Testis (tissue), 5 donors: ENCODE measurements at places on chromosomes 12 and 14. TPM values are rescaled to one million over a fixed set of nuclear protein-coding genes. Genes with fewer than 3 reads are reported as not detected.
A peak's percentile ranks its signal among the peaks of the same experiment; 100 is the strongest.

HAL gene
- total RNA-seq: 0.39 TPM

TMEM30B gene
- 11.4 TPM for total RNA-seq

CMKLR1 gene
- 4.8 TPM for total RNA-seq

DPPA3 gene
- not detected for total RNA-seq

ERO1A gene
- total RNA-seq: 26.6 TPM

VDR gene
- 2.9 TPM for total RNA-seq

KLHL33 gene
- 1.6 TPM for total RNA-seq

BEGAIN gene
- 6.9 TPM for total RNA-seq

DNA sequence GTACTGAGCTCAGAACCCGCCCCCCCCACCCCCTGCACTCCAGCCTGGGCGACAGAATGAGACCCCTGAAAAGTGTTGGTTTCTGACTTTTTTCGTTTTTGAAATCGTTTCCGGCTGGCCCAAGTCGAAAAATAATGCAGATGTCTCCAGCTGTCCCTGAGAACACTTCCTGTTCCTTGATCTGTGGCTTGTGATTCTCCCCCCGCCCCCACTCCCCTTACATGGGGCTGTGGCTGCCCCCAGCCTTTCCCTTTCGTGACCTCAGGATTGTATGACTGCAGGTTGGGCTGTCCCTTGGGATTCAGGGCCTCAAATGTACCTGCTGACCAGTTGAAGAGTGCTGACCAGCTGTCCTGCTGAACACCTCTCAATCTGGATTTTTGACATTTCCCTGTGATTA, 34.1 kb downstream of the NOC4L start:
- no peaks in the 10 kb centered on the region for H3K4me1 ChIP-seq
- no peaks in the 10 kb centered on the region for H3K27me3 ChIP-seq
- H3K36me3 ChIP-seq: no peaks in the 10 kb centered on the region
- H3K4me3 ChIP-seq: no peak overlapping the region
- no peak for DNase-seq

- peaks cover 5% of the 10 kb centered on the region for H3K4me1 ChIP-seq
- no peak for DNase-seq
Measured at GRCh38 chr14:64634558-64634957, 69.7 kb upstream of the PLEKHG3 start.

DNA sequence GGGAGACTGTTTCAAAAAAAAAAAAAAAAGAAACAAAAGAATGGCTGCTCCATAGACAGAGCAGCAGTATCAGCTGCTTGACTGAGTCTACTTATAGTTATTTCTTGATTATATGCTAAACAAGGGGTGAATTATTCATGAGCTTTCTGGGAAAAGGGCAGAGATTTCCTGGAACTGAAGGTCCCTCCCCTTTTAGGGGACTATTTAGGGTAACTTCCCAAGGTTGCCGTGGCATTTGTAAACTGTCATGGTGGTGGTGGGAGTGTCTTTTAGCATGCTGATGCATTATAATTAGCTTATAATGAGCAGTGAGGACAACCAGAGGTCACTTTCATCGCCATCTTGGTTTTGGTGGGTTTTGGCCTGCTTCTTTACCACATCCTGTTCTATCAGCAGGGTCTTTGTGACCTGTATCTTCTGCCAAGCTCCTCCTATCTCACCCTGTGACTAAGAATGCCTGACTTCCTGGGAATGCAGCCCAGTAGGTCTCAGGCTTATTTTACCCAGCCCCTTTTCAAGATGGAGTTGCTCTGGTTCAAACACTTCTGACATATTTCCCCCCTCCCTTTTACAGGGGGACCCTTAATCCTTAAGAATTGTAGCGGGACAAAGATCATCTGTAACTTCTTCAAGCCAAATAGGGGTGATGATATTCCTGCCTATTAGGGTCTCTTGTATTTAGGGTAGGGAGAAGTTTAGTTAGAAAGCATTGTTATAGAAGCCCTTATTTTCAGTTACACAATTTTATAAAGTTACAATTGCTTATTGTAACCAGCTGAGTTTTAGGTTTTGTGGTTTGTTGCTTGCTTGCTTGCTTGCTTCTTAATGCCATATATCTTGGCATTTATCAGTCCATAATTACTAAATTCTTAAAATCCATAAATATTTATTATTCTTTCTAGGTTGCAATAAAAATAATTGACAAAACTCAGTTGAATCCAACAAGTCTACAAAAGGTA, 42.5 kb downstream of the MARK3 start:
- H3K27me3 ChIP-seq: no peaks in the 10 kb centered on the region
- DNase-seq: no peak
- no peak overlapping the region for H3K27ac ChIP-seq
- H3K4me1 ChIP-seq: peaks cover 22% of the 10 kb centered on the region
- no peak overlapping the region for H3K4me3 ChIP-seq

GRCh38 chr14:66772146-66772545, 264.2 kb downstream of the GPHN start:
- no peaks in the 10 kb centered on the region for H3K36me3 ChIP-seq
- no peak overlapping the region for H3K27ac ChIP-seq
- DNase-seq: no peak
- no peaks in the 10 kb centered on the region for H3K27me3 ChIP-seq

GRCh38 chr12:114013575-114014345, 47.6 kb upstream of the RBM19 start:
- no peak overlapping the region for H3K4me3 ChIP-seq
- no peak for DNase-seq
- H3K4me1 ChIP-seq: no peaks in the 10 kb centered on the region

DNA sequence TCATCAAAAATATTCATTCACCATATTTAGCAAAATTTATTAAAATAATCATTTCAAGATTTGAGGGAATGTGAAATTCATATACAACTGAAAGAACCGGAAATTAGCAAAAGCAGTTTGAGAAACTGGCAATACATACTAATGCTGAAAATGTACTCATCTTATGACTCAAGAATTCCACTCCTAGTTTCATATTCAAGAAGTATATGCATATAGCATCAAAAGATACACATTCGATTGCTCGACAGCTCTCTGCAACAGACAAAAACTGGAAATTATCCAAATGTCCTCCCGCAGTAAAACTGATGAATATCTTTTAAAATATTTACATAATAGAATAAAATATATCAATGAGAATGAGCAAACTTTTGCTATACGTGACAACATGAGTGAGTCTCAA, 189.2 kb upstream of the MGAT4C start:
- H3K4me1 ChIP-seq: no peaks in the 10 kb centered on the region
- no peaks in the 10 kb centered on the region for H3K27me3 ChIP-seq
- H3K4me3 ChIP-seq: no peak overlapping the region
- H3K27ac ChIP-seq: no peak overlapping the region

DNA sequence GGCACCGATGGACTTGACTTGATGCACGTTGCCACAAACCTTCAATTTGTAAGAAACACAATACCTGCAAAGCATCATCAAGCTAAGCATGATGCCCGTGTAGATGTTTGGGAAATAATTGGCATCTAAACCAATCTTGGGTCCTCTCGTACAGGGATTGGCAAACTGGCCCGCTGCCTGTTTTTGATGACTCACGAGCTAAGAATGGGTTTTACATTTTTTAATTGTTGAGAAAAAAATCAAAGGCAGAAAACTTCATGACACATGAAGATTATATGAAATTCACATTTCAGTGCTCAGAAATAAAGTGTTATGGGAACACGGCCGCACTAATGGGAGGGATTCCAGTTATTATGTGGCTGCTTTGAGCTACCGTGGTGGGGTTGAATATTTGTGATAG, 10.9 kb downstream of the MTA1 start:
- no peak for DNase-seq
- no peaks in the 10 kb centered on the region for H3K36me3 ChIP-seq
- no peaks in the 10 kb centered on the region for H3K27me3 ChIP-seq
- H3K4me1 ChIP-seq: no peaks in the 10 kb centered on the region
- H3K4me3 ChIP-seq: no peak overlapping the region
- H3K27ac ChIP-seq: no peak overlapping the region

GRCh38 chr12:116707751-116708150, 30.1 kb downstream of the SPRING1 start:
- H3K27ac ChIP-seq: no peak overlapping the region
- no peaks in the 10 kb centered on the region for H3K36me3 ChIP-seq
- H3K4me3 ChIP-seq: no peak overlapping the region
- no peak for DNase-seq
- no peaks in the 10 kb centered on the region for H3K27me3 ChIP-seq

- DNase-seq: no peak
- H3K36me3 ChIP-seq: no peaks in the 10 kb centered on the region
- H3K4me3 ChIP-seq: peak overlapping the region; percentile 86
- H3K27me3 ChIP-seq: no peaks in the 10 kb centered on the region
- peaks cover 42% of the 10 kb centered on the region for H3K4me1 ChIP-seq
- peak overlapping the region; percentile 81 for H3K27ac ChIP-seq
Measured at GRCh38 chr14:104688505-104689108, 811 bp upstream of the INF2 start.

DNA sequence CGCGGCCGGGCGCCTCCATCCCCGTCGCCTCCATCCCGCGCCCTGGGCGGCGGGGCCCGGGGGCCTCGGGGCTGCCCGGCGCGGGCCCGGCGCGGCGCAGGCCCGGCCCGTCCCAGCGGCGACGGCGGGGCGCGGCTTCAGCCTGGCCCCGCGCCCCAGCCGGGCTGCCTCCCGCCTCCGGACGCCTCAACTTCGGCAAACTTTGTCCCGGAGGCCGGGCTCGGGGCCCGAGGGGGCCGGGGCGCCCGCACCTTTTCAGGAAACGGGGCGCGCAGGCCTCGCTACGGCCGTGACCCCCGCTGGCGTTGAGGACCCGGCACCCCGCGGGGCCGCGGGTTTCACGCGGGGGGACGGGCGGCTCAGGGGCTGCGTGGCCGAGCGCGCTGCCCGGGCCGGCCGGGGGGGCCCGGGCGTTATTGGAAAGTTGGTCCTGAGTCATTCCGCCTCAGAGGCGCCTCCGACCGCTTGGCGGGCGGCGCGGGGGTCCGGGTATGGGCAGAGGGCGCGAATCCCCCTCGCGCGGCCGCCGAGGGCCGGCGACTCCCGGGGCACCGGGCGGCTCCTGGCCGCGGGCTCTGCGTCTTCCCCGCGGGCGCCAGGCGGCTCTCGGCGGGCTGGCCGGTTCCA, 575 bp downstream of the TRAF3 start:
- no peak for DNase-seq
- peak overlapping the region; percentile 44 for H3K27ac ChIP-seq
- peak overlapping the region; percentile 34 for H3K4me3 ChIP-seq
- H3K4me1 ChIP-seq: peaks cover 18% of the 10 kb centered on the region
- no peaks in the 10 kb centered on the region for H3K27me3 ChIP-seq

- H3K36me3 ChIP-seq: no peaks in the 10 kb centered on the region
- peaks cover 12% of the 10 kb centered on the region for H3K4me1 ChIP-seq
- H3K4me3 ChIP-seq: no peak overlapping the region
- H3K27me3 ChIP-seq: no peaks in the 10 kb centered on the region
- H3K27ac ChIP-seq: peak overlapping the region; percentile 39
Measured at GRCh38 chr14:92902191-92902590, 20.8 kb upstream of the CHGA start.

- no peak for DNase-seq
- no peak overlapping the region for H3K27ac ChIP-seq
- no peaks in the 10 kb centered on the region for H3K27me3 ChIP-seq
- H3K4me1 ChIP-seq: peaks cover 6% of the 10 kb centered on the region
Measured at GRCh38 chr12:12564911-12565310, 2.2 kb upstream of the DUSP16 start.

- H3K4me3 ChIP-seq: no peak overlapping the region
- no peaks in the 10 kb centered on the region for H3K4me1 ChIP-seq
- H3K27ac ChIP-seq: no peak overlapping the region
- no peak for DNase-seq
Measured at GRCh38 chr12:58009405-58010195, 68.2 kb downstream of the ATP23 start.

- H3K27ac ChIP-seq: no peak overlapping the region
- no peak overlapping the region for H3K4me3 ChIP-seq
- no peaks in the 10 kb centered on the region for H3K36me3 ChIP-seq
- H3K4me1 ChIP-seq: no peaks in the 10 kb centered on the region
- no peaks in the 10 kb centered on the region for H3K27me3 ChIP-seq
- no peak for DNase-seq
Measured at GRCh38 chr14:38958589-38958988, 144.4 kb downstream of the SEC23A start.

DNA sequence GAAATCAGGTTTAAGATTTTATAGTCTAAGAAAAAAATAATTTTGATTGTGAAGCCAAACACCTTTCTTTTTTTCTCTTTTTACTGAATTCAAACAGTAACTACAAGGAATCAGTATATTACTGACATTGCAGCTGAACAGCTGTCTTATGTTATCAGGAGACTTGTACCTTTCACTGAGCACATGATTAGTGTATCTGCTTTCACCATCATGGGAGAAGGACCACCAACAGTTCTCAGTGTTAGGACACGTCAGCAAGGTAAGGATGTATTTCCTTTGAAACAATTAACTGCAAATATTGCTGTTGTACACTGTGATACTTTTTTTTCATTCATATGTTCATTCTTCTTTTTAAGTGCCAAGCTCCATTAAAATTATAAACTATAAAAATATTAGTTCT, 50.8 kb downstream of the PTPRQ start:
- no peaks in the 10 kb centered on the region for H3K36me3 ChIP-seq
- H3K27ac ChIP-seq: no peak overlapping the region
- no peaks in the 10 kb centered on the region for H3K4me1 ChIP-seq
- no peaks in the 10 kb centered on the region for H3K27me3 ChIP-seq

DNA sequence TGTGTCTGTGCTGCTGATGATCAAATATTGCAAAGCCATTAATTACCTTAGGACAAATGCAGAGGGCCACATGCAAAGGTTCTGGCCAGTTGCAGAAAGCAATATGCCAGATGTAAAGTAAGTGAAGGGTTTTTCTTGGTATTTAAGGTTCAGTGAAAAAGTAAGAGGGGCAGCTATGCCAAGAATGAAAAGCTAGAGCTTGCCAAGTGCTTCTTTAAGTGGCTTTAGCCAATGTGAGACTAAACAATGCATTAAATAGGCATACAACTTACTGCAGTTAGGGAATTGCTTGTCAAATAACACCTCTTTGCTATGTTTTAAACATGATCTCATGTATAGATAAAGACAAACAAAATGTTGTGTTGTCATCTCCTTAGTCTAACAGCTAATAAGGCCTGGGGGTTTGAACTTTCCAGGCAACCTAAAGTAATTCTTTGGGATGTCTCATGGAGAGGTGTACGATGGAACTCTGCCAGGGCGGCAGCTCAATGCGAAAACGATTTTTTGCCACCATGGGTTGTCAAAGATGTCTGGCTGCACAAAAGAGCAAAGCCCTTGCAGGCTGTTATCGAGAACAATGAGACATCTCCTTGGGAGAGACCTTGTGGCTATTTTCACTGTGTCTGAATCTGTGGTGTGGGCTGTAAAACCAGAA, 12.0 kb downstream of the IGF1 start:
- no peaks in the 10 kb centered on the region for H3K27me3 ChIP-seq
- no peak overlapping the region for H3K4me3 ChIP-seq
- no peak overlapping the region for H3K27ac ChIP-seq
- H3K4me1 ChIP-seq: no peaks in the 10 kb centered on the region
- no peak for DNase-seq

DNA sequence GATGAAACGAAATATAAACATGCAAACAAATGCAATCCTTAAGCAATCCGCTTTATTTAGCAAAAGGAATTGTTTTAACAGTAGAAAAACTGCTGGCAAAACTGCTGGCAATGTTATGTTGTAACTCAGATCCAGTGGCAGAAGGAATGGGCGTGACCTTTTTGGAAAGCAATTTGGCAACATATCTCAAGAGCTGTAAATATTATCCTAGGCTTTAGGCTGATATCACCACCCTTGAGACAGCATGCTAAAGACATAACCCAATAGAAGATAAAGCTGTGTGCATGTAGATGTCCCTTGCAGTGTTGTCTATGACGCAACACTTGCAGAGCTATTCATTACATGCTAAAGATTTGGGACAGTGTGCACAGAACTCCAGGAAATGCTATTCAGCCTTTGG, 138.5 kb downstream of the DICER1 start:
- H3K27ac ChIP-seq: no peak overlapping the region
- H3K36me3 ChIP-seq: no peaks in the 10 kb centered on the region
- H3K4me3 ChIP-seq: no peak overlapping the region
- no peaks in the 10 kb centered on the region for H3K4me1 ChIP-seq
- DNase-seq: no peak
